Fibroblast of lung (primary cell): ENCODE measurements at places on chromosomes 6 and 20. TPM values are rescaled to one million over a fixed set of nuclear protein-coding genes. Genes with fewer than 3 reads are reported as not detected.

GRCh38 chr6:32607263-32607987 lies 17.8 kb upstream of the HLA-DRB1 start:
- no peaks in the 10 kb centered on the region for H3K27me3 ChIP-seq
- DNase-seq, result no peak
- no peak overlapping the region for H3K4me3 ChIP-seq
- H3K4me1 ChIP-seq, result no peaks in the 10 kb centered on the region
- no peaks in the 10 kb centered on the region for H3K36me3 ChIP-seq
- H3K27ac ChIP-seq, result no peak overlapping the region

DNA sequence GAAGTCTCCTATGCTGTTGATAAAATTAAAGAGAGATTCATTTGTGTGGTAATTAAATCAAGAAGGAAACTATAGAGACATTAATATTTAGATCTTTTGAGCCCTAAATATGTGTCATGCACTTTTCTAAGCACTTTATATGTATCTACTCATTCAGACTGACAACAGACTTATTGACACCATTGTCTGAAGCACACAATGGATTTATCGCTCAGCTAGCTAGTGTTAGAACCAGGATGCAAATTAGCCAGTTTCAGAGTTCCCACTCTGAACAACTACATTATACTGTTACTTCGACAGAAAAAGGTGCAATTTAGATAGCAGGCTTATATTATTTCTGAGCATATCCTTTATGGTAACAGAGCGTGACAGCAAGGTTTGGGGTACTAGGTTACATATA lies 27.7 kb upstream of the KIAA0408 start:
- H3K27me3 ChIP-seq, result no peaks in the 10 kb centered on the region
- no peak overlapping the region for H3K27ac ChIP-seq
- peaks cover 3% of the 10 kb centered on the region for H3K4me1 ChIP-seq
- no peak for DNase-seq
- H3K36me3 ChIP-seq, result no peaks in the 10 kb centered on the region
- H3K4me3 ChIP-seq, result no peak overlapping the region

- H3K4me3 ChIP-seq, result no peak overlapping the region
- peak; percentile 14 for DNase-seq
- H3K36me3 ChIP-seq, result no peaks in the 10 kb centered on the region
- no peaks in the 10 kb centered on the region for H3K4me1 ChIP-seq
Measured at GRCh38 chr6:143232849-143233248, 172.2 kb downstream of the AIG1 start.

DNA sequence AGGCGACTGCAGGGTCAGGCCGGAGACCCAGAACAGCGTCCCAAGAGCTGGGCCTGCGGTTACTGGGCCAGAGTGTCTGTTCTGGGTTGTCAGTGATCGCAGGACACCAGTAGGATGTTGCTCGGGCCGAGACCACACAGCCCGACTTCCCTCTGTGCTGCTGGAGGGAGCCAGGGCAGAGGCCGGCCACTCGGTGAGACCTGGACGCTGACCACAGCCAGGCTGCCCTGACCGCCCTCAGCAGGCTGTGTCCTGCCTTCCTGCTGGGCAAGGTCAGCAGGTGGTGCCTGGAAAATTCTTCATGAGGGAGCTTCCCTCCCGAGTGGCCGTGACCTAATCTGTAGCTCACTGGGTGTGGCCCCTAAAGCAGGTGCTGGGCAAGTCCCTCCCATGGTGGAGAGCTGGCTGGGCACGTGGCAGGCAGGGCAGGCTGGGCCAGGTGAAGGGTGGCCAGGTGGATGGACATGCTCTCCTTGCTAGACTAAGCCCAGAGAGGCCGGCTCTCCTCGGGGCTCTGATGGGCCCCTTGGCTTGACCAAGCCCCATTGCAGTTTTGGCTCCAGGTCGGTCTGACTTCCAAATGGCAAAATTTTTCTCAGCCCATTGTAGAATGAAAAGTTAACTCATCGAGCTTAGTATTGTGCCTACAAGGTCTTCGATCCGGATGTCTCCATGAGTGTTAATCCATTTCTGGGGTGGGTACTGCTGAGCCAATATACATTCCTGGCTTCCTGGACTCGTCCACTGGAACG lies 1.9 kb downstream of the SLCO4A1 start:
- H3K4me1 ChIP-seq, result no peaks in the 10 kb centered on the region
- no peak for DNase-seq
- peaks cover 4% of the 10 kb centered on the region for H3K27me3 ChIP-seq
- no peak overlapping the region for H3K27ac ChIP-seq
- no peaks in the 10 kb centered on the region for H3K36me3 ChIP-seq

DNA sequence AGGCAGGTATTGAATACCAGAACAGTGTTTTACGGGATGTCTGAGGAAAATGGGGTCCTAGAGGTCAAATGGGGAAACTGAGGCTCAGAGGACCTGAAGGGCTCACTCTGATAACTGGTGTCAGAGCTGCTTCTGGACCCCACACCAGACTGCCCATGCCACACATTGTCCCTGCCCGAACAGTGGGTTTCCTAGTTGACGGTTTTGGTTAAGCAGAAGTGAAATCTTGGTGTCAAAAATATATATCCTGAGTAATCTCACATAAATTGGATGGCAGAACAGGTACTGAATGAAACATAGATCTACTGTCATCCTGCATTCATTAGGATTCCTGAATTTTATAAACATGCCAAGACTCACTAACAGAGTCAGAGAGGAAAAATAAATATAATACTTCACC lies 16.3 kb downstream of the NOX3 start:
- H3K4me1 ChIP-seq, result peaks cover 2% of the 10 kb centered on the region
- H3K36me3 ChIP-seq, result no peaks in the 10 kb centered on the region
- H3K4me3 ChIP-seq, result no peak overlapping the region
- H3K27me3 ChIP-seq, result no peaks in the 10 kb centered on the region
- DNase-seq, result no peak
- H3K27ac ChIP-seq, result no peak overlapping the region

DNA sequence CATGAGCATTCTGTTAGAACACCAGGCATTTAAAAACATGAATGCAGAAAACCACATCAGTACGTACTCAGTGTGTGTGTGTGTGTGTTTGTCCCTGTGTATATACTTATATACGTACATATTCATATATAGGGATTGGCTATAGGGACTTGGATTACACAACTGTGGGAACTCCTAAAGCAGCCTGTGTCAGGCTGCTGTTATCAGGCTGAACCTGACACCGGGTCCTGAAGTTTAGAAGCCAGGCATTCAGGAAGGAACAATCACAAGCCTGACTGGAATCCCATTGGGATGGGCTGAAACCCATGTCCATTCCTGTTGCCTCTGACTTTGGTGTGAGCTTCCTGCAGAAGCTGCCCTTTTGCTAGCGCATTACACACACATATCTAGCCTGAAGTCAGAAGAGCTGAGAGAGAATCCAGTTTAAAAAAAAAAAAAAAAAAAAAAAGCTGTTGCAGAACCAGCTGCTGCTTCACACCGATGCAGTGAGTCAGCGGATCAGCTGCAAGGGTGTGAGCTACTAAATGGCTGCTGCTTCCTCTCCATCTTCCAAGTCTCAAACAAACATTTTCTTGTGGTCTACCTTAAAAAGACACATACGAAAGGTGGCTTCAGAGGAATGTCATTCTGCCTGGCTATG lies 348.1 kb downstream of the THBS2 start:
- H3K4me3 ChIP-seq, result no peak overlapping the region
- DNase-seq, result peak; percentile 9
- H3K4me1 ChIP-seq, result no peaks in the 10 kb centered on the region
- no peak overlapping the region for H3K27ac ChIP-seq

DNA sequence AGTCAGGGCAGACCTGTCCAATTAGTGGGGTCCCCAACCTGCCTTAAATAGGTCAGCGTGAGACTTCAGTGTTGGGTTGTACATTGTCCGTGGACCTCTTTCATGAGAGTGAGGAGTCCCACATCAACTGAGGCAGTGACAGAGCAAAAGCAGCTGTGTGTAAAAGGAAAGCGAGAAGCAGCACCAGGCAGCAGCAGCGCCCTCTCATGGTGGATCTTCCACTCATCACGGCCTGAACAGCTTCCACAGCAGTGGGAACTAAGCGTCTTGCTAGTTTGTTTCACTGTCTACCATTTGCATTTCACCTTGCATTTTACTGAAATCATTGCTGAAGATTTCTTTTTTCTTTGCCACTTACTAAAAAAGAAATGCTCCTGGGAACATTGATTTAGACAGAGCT lies 333.8 kb downstream of the PKHD1 start:
- H3K27ac ChIP-seq, result no peak overlapping the region
- no peak for DNase-seq
- H3K27me3 ChIP-seq, result no peaks in the 10 kb centered on the region
- H3K4me1 ChIP-seq, result no peaks in the 10 kb centered on the region

DNA sequence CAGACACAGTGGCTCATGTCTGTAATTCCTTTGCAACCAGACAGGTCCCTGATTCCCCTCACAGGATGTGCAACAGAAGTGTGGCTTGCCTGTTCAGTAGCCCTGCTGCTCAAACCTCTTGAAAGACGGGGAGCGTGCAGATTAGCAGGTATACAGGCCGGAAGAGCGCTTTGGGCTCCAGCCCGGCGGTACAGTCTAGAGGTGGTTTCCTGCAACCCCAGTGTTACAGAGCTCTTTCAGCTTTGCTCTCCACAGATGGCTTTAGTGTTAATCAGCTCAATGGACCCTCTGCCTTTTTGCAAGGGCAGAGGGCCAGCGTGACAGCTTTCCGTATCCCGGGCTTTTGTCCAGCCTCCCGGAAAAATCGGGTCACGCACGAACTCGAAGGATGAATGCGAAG lies 67.2 kb upstream of the TNFRSF21 start:
- no peaks in the 10 kb centered on the region for H3K4me1 ChIP-seq
- no peak overlapping the region for H3K4me3 ChIP-seq
- no peak for DNase-seq
- H3K27ac ChIP-seq, result no peak overlapping the region

DNA sequence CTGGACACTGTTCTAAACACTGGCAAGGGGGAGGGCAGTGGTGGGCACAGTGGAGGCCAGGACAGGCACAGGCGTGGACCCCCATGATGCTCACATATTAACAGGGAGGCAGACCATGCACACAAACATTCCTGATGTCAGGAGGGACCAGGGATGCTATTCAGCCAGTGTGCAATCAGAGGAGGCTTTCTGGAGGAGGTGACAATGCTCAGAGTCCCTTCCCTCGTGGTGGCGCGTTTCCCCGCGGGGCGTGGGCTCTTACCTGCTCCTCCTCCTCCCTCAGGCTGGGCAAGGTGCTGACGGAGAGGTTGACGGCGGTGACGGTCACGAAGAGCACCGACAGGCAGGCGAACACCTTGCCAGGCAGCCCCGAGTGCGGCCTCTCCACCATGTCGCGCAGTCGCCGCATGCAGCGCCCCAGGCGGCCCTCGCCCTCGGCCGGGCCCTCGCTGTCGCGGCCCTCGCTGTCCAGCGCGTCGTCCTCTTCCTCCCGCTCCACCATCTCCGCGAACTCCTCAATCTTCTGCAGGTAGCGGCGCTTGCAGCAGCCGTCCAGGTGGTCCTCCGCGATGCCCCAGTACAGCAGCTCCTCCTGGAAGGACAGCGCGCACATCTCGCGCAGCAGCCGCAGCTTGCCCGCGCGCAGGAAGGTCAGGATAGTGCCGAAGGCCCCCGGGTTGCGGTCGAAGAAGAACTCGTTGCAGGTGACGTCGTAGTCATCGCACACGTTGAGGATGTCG lies 13.4 kb downstream of the KCNG1 start:
- H3K4me3 ChIP-seq, result no peak overlapping the region
- no peaks in the 10 kb centered on the region for H3K27me3 ChIP-seq
- no peaks in the 10 kb centered on the region for H3K36me3 ChIP-seq

GRCh38 chr20:58622671-58623578 lies 28.2 kb upstream of the STX16 start:
- H3K27ac ChIP-seq, result no peak overlapping the region
- peaks cover 9% of the 10 kb centered on the region for H3K4me1 ChIP-seq
- DNase-seq, result peak; percentile 90

DNA sequence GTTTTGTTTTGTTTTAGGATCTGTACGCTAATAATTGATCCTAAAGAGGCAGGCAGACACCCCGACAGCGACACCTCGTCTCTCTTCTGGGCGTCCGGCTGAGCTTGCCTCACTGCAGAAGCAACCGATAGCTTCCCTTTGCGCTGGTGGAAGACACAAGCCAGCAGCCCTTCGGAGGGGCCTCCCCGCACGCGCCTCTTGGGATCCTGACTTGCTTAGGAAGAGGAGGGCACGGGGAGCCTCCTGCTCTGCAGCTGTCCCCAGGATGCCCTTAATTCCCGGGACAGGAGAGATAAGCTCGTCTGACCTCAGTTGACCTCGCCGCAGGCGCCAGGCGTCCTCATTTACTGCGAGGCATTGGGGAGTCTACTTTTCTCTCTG lies 94.0 kb downstream of the CD83 start:
- H3K4me3 ChIP-seq, result peak overlapping the region; percentile 67
- H3K36me3 ChIP-seq, result no peaks in the 10 kb centered on the region
- DNase-seq, result peak; percentile 27
- peak overlapping the region; percentile 81 for H3K27ac ChIP-seq

- H3K36me3 ChIP-seq, result no peaks in the 10 kb centered on the region
- H3K4me1 ChIP-seq, result peaks cover 5% of the 10 kb centered on the region
- peak; percentile 83 for DNase-seq
Measured at GRCh38 chr20:38290829-38291814, 12.8 kb upstream of the BPI start.

DNA sequence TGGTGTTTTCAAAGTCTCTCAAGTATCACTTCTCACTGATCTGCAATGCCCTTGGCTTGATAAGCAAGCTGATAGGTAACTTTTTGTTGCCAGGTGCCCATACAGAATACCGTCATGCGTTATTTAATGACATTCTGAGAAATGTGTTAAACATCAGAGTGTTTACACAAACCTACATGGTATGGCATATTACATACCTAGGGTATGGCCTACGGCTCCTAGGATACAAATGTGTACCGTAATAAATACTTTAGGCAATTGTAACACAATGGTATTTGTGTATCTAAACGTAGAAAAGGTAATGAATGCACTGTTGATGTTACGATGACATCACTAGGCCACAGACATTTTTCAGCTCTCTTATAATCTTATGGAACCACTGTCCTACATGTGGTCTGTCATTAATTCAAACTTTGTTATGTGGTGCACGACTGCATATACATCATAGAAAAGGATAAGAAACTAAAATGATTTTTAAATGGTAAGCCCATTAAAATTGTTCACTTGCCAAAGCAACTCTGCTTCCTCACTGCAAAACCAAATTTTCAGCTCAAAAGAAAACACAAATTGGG lies 35.7 kb downstream of the CSNK2A1 start:
- no peaks in the 10 kb centered on the region for H3K4me1 ChIP-seq
- no peaks in the 10 kb centered on the region for H3K27me3 ChIP-seq
- H3K4me3 ChIP-seq, result no peak overlapping the region
- H3K36me3 ChIP-seq, result peaks cover 7% of the 10 kb centered on the region
- peak; percentile 47 for DNase-seq

GRCh38 chr6:134307075-134307474 lies 10.8 kb downstream of the SGK1 start:
- H3K27me3 ChIP-seq, result no peaks in the 10 kb centered on the region
- H3K4me1 ChIP-seq, result peaks cover 7% of the 10 kb centered on the region
- no peak for DNase-seq
- no peak overlapping the region for H3K4me3 ChIP-seq

GRCh38 chr20:25283221-25283951 lies 35.5 kb downstream of the PYGB start:
- DNase-seq, result no peak
- H3K36me3 ChIP-seq, result peaks cover 37% of the 10 kb centered on the region
- H3K4me1 ChIP-seq, result no peaks in the 10 kb centered on the region

GRCh38 chr20:59063358-59064213 lies 21.0 kb upstream of the PRELID3B start:
- peaks cover 3% of the 10 kb centered on the region for H3K4me1 ChIP-seq
- no peak overlapping the region for H3K27ac ChIP-seq
- peaks cover 4% of the 10 kb centered on the region for H3K27me3 ChIP-seq
- peak; percentile 92 for DNase-seq
- no peaks in the 10 kb centered on the region for H3K36me3 ChIP-seq

Gene DNAH8
- polyA plus RNA-seq, result not detected in 2 replicates

Gene MMUT
- 22.5 and 28.0 TPM in 2 replicates for polyA plus RNA-seq

Gene BTN1A1
- polyA plus RNA-seq, result not detected in 2 replicates

Gene SLC16A10
- not detected in 2 replicates for polyA plus RNA-seq

Gene C6orf120
- 35.5 and 41.0 TPM in 2 replicates for polyA plus RNA-seq

Gene TTLL9
- polyA plus RNA-seq, result 0.05 TPM in 1 of 2 replicates, not detected in the other

Gene PDE7B
- polyA plus RNA-seq, result 7.9 and 14.2 TPM in 2 replicates

Gene KCNK5
- 0.01 and 0.02 TPM in 2 replicates for polyA plus RNA-seq
